GM12878 (cell line): ENCODE measurements at places on chromosomes 4 and X. TPM values are rescaled to one million over a fixed set of nuclear protein-coding genes. Genes with fewer than 3 reads are reported as not detected.

DNA sequence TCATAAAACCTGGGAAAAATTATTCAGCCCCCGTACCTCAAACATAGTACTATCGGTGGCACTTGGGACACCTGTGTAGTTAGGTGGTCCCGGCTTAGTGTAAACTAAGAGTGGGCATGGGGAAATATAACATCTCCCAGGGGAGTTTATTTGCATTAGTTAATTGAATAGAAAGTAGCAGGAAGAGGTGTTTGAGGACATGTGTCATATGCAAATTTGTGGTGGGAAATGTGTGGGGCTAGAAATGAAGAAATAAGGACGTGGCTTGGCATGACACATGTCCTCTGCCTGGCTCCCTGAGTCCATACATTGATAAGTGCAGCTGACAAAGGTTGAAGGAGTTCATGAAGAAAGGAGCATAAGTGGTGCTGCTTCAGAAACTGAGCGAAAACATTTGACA lies 483.6 kb downstream of the SH2D1A start:
- DNase-seq: no peak

GRCh38 chrX:153830640-153831428 lies 490 bp upstream of the PDZD4 start:
- DNase-seq: no peak

GRCh38 chrX:148872881-148873280 lies 372.5 kb downstream of the AFF2 start:
- DNase-seq: no peak

GRCh38 chr4:109959195-109959594 lies 46.5 kb downstream of the EGF start:
- no peak for DNase-seq

DNA sequence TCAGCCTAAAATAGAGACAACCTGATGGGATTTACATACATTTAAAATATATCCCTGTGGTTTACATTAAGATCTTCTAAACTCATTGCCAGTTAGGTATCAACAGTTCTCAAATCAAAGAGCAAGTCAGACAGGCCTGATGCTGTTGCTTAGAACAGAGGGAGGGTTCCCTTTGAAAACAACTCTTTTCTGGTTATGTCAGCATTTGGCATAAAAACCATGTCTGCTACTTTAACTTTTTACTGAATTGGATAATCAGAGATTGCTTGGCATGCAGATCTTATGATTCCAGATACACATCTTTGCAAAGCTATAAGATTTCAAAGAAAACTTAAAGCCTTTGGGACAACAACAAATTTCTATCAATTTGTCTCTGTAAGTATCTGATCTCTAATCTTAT lies 140.8 kb downstream of the CPE start:
- DNase-seq: no peak

DNA sequence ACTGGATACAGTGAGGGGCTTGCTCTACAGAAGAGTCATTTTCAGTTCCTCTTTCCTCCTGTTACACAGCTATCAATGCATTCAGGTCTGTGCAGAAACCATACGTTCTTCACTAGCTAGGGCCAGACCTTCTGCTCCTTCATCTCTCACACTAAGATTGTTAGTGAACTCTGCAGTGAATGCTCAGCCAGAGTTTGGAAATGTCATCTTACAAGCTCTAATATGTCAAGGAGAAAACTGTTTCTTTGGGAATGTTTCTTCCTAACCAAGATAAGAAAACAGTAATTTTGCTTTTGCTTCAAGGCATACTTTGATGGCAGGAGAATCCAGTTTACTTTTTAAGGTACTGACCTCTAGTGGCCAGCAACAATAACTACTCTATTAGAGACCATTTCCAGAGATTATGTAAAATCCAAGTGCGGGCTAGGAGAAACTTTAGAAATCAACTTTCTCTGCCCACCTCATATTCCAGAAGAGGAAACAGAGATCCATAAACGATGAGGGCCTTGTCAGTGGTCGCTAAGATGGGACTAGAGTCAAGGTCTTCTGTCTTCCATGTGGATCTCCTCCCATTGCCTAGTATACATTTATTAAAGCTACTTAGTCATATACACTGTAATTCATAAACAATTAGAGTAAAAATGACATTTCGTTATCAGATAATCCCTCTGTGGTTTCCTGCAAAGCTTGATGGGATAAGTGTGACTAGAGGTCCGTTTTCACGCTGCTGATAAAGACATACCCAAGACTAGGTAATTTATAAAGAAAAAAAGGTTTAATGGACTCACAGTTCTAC lies 12.1 kb upstream of the CC2D2A start:
- DNase-seq: peak; percentile 20

GRCh38 chr4:151894246-151894645 lies 133.4 kb upstream of the GATB start:
- no peak for DNase-seq

GRCh38 chrX:1610166-1610565 lies 4.7 kb upstream of the ASMT start:
- DNase-seq: no peak

GRCh38 chrX:85499400-85499799 lies 119.9 kb upstream of the POF1B start:
- no peak for DNase-seq

GRCh38 chr4:13347517-13348125 lies 136.5 kb downstream of the RAB28 start:
- DNase-seq: no peak

- no peak for DNase-seq
Measured at GRCh38 chr4:83962492-83962891, 426.6 kb downstream of the GPAT3 start.

DNA sequence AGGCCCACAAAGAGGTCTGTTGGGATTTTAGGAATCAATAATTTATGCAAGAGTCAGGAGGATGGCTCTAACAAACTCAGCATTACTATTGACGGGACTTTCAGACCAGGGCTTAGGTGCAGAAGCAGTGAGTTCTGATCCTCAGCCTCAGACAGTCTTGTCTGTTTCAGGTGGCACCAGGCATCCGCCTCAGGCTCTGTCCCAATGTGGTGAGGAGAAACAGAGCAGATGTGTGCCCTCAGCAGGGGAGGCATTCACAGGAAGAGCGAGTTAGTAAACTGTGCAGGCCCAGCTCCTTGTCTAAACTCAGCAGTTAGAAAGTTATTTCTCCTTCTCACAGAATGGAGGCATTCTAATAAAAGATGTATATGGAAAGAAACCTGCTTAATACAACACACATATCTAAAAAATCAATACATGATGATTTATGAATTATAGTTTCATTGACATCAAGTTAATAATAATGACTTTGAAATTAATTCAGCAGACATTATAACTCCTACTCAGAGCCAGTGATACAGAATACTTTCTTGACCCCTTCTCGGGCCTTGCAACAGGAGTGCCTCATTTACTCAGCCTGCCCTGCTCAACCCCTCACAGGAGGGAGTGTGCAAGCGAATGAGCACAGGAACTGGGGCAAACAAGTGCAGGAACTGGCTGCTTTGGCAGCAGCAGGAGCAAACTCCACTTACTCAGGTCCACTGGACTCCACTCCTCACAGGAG lies 202.8 kb upstream of the SMIM31 start:
- no peak for DNase-seq

GRCh38 chrX:35461164-35461563 lies 337.0 kb upstream of the MAGEB16 start:
- DNase-seq: no peak

DNA sequence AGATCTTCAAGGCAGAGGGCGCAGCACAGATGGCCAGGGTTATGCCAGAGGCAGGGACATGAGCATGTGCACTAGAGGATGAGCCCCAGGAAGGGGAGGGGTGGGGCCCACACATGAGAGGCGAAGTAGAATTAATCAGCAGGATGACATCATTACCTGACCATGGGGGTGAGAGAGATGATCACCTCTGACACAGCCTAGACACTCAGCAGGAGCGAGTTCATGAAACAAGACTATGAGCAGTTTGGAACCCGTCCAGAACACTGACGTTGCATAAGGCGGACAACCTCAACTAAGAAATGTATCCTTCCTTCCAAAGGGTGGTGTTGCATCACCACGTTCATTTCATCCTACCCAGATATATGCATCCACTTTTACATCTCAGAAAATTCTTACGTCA lies 446.7 kb upstream of the TENM3 start:
- no peak for DNase-seq

- DNase-seq: no peak
Measured at GRCh38 chr4:147418226-147418625, 62.7 kb upstream of the EDNRA start.

DNA sequence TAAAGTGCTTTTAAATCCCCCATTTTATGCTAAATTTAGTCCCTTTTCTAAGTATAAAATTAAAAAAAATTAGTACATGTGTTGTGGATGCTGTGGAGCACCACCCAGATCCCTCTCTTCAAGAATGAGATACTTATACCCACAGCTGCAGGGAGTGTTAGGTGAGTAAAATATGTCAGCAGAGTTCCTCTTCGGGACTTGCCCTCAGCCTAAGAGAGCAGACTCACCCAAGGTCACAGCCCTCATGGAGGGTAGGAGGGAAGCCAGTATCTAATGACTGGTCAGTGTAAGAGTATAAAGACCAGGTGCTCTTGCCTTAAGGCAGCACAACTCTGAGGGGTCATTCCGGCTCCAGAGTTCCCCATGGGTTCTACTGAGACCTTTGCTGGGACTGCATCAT lies 88.5 kb downstream of the REELD1 start:
- no peak for DNase-seq

DNA sequence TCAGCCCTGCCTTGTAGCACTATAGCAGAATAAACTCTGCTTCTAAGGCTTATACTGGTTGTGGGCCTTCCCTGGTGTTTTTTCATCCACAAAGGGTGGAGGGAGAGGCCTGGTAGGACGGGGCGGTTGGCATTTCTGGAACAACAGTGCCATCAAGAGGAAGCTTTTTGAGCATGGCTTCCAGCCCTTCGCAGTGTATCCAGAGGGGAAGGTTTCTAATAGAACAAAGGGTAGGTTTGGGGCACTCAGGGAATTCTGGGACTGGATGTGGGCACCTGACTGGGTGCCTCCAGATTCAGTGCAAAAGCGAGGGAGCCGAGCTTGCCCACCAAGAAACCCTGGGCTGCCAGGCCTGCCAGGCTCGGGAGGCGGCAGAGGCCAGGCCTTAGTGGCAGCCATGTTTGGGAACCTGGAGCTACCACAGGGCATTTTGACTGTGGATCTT lies 229.6 kb upstream of the AGTR2 start:
- peak; percentile 43 for DNase-seq

DNA sequence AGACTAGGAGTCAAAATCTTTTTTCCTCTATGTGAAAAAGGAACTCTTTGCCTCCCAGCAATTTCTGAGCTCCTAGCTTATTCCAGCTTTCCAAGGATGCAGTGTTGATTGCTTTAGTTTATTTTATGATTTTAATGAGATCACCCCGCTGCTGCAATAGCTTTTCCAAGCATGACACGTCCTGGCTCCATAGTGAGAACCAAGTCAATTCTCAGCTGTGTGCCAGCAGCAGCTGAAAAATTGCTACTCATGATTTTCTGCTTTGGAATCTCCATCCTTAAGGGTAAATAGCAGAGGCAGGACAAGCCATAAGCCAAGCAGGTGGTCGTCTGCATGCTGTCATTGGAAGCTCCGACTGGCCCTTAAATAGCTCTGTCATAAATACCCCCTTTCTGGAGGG lies 64.5 kb downstream of the FTHL17 start:
- DNase-seq: no peak

DNA sequence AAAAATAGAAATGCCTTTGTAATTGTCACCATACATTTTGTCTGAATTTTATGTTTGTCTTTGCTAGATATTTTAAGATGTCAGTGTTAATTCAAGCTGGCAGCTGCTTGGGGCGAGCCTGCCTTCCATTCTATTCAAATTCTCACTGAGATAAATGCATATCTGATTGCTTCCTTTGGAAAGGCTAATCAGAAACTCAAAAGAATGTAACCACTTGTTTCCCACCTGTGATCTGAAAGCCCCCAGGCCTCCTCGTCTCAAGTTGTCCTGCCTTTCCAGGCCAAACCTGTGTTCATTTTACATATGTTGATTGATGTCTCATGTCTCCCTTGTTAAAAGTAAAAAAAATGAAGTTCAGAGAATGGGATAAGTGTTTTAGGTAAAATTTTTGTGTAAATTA lies 318.7 kb upstream of the TECRL start:
- DNase-seq: no peak

- DNase-seq: no peak
Measured at GRCh38 chr4:75916091-75916661, 13.9 kb upstream of the PPEF2 start.

GRCh38 chr4:1045595-1046201 lies 34.3 kb downstream of the FGFRL1 start:
- DNase-seq: no peak

DNA sequence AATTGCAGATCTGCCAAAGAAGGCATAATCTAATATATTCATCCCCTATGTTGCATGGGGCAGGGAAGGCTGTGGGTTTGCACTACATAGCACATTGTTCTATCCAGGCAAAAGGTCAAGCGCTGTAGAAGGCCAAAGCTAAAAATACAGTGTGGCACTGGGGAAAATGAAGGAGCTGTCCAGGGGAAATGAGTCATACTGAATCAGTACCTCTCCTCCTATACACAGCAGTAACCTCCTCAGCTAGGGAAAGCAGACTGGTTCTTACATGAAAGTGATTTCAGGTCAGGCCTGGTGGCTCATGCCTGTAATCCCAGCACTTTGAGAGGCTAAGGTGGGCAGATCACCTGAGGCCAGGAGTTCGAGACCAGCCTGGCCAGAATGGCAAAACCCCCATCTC lies 31.0 kb upstream of the SLC25A4 start:
- no peak for DNase-seq

GRCh38 chrX:12329476-12329875 lies 191.2 kb downstream of the FRMPD4 start:
- no peak for DNase-seq

Gene RTL5
- not detected in 2 replicates for polyA plus RNA-seq

Gene GAGE13
- not detected in 2 replicates for polyA plus RNA-seq

Gene VGLL1
- polyA plus RNA-seq: not detected in 2 replicates

Gene FMR1
- 10.2 and 10.3 TPM in 2 replicates for polyA plus RNA-seq
